Colonic mucosa (tissue), 4 donors: ENCODE measurements at places on chromosomes 6 and 20. TPM values are rescaled to one million over a fixed set of nuclear protein-coding genes. Genes with fewer than 3 reads are reported as not detected.
A peak's percentile ranks its signal among the peaks of the same experiment; 100 is the strongest.

GRCh38 chr6:155495011-155495768 is 39.6 kb upstream of the NOX3 start:
- DNase-seq = peak; percentile 20
- no peaks in the 10 kb centered on the region for H3K4me1 ChIP-seq
- H3K27ac ChIP-seq = peak overlapping the region; percentile 58

Gene OR12D3
- total RNA-seq = not detected

DNA sequence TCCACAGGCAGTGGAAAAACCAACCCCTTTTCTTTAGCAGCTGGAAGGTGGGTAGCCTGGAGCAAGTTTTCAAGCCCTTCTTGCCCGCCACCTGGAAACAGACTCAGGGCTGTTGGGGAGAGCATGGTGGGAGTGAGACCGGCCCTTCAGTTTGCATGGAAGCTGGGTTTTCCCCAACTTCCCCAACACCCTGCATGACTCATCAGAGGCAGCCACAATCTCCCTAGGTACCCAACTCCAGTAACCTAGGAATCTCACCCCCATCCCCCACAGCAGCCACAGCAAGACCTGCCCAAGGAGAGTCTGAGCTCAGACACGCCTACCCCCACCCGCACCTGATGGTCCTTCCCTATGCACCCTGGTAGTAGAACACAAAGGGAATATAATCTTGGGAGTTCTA is 86.3 kb upstream of the IRAK1BP1 start:
- H3K27me3 ChIP-seq = no peaks in the 10 kb centered on the region
- DNase-seq = no peak
- no peaks in the 10 kb centered on the region for H3K36me3 ChIP-seq
- no peak overlapping the region for H3K27ac ChIP-seq
- no peak overlapping the region for H3K4me3 ChIP-seq
- H3K4me1 ChIP-seq = no peaks in the 10 kb centered on the region

DNA sequence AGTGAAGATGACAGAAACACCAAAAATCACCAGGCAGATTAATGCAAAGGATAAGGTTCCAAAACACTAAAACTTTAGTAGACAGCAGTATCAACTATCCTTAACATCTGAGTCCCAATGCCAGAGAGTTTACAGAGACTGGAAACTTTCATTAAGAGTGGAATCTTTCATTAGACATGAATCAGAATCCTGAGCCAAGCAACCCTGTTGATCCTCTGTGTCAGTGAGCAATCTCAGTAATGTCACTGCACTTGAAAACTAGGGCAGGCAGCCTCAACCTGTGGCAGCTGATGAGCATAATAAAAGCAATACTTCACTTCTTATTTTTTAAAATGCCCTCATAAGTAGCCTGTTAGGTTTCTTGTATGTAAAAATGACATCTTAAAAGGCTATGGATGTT is 252.8 kb upstream of the PLN start:
- no peak overlapping the region for H3K4me3 ChIP-seq
- no peaks in the 10 kb centered on the region for H3K27me3 ChIP-seq
- H3K36me3 ChIP-seq = no peaks in the 10 kb centered on the region

Gene ZBTB24
- total RNA-seq = 5.4 TPM

DNA sequence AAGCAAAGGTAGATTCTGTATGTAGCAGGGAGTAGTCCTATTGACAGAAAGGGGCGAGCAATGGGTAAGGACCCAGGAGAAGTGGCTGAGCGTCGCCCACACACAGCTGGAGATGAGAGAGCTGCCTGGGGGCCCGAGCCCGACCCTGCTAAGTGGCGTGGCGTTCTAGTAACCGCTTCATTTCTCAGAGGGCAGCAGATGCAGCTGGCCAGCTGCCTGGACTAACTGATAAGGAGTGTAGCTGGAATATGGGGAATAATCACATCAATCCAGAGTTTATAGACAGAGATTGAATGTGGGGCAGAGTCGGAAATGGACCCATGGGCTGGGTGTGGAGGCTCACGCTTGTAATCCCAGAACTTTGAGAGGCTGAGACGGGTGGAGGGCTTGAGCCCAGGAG is 64.4 kb downstream of the EZR start:
- H3K36me3 ChIP-seq = no peaks in the 10 kb centered on the region
- H3K4me3 ChIP-seq = no peak overlapping the region
- H3K27me3 ChIP-seq = no peaks in the 10 kb centered on the region
- no peak overlapping the region for H3K27ac ChIP-seq

DNA sequence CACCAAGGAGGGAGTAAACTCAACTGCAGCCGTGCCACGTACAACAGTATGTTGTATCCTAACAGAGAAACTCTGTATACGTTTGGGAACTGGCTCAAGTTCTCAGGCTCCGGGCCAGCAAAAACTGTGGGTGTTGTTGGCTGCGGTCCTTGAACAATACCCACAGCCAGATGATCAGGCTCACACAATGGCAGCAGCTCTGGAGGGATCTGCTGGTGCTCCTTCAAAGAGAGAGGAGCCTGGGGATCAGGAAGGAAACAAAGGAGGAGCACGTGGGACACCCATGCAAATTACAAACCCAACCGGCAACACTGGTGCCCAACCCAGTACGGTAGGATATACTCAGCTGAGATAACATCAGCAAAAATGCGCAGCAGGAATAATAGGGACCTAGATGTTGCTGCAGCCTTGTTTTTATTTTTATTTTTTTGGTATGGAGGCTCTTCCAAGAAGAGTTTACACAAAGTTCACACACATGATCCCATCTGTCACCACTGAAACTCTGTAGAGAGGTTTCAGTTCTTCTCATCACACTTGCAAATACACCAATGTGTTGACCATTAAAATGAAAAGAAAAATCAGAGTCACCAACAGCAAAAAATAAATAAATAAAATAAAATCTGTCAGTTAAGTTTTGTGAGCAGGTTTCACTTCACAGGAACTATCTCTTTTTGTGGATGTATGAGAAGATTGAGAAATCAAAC is 41.2 kb upstream of the PDE10A start:
- H3K27me3 ChIP-seq = no peaks in the 10 kb centered on the region
- no peaks in the 10 kb centered on the region for H3K4me1 ChIP-seq
- no peaks in the 10 kb centered on the region for H3K36me3 ChIP-seq
- H3K4me3 ChIP-seq = no peak overlapping the region
- no peak overlapping the region for H3K27ac ChIP-seq
- DNase-seq = no peak
